ENCODE measurements at places on chromosomes 2 and 18. TPM values are rescaled to one million over a fixed set of nuclear protein-coding genes. Genes with fewer than 3 reads are reported as not detected.

The FAM237A gene
- not detected for total RNA-seq

DNA sequence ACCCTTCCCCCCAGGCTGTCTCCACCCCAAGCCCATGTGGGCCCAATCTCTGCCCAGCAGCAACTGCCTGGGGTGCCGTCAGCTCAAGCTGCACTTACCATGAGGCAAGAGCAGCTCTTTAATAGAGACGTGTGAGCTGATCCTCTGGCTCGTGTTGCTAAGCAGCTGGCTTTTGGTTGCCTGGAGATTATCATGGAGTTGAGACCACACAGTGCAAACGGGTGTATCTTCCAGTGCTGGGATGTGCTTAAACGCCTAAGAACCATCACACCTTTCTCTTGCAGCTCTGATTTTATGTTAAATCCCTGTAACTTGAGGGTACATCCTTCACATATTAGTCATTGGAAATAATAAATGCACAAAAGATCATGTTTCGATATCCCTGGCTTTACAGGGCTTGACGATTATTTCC is 271.1 kb downstream of the PRKCE start:
- DNase-seq: no peak

DNA sequence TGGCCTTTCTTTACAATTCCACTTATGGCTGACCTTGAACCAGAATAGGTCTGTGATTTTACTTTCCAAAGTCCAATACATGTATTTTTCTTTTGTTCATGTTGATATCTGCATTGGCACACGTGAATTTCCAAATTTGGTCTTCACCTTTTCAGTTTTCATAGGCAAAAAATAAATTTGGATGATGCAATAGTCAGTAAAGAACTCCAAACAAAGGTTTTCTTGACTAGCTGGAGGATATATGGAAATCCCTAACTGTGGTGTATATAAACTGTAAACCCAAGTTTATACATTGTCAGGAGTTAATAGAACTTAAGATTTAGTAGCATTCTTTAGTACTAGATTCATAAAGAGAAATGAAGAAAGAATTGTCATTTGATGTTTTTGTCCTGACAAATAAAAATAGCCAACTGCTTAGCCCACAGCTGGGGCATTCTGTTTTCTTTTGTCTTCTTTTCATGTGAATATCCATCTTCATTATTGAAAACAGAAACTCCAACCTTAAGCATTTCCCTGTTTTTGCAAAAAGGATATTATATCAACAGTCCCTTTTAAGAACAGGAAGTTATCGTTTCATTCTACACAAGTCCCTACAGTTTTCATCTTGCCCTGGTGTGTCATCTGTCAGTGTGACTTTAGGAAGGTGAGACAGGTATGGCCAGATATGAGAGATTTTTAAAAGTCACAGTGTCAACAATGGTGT is 132.9 kb downstream of the BCL2 start:
- no peak for DNase-seq

GRCh38 chr2:231387904-231388724 is 7.4 kb upstream of the B3GNT7 start:
- DNase-seq: no peak

- DNase-seq: no peak
Observed at GRCh38 chr2:60167089-60167488, 386.4 kb downstream of the BCL11A start.

- no peak for DNase-seq
Observed at GRCh38 chr2:72292433-72292832, 144.8 kb upstream of the CYP26B1 start.

DNA sequence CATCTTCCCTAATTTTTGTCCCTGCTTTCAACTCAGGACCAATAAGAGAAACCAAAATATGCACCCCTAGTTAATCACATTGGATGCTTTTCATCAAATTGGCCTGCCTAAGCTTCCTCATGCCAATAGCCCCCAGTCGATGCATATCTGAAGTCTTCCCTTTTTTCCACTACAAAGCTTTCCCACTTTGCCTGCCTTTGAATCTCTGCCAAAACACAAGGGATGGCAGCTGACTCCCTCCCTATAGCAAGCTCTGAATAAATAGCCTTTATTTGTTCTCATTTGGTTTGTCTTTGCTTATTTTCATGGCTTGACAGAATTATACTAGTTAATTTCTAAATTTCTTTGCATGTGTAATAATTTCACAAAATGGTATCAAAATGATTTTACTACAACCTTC is 621.2 kb downstream of the MBD2 start:
- DNase-seq: no peak
